Amniotic stem cell (primary cell): ENCODE measurements at places on chromosomes 5 and 9.

GRCh38 chr9:134491196-134491835 is 150.3 kb upstream of the COL5A1 start:
- DNase-seq, result no peak

GRCh38 chr5:177100714-177101121 is 14.0 kb downstream of the FGFR4 start:
- no peak for DNase-seq

GRCh38 chr5:9429691-9430215 is 116.1 kb downstream of the SEMA5A start:
- DNase-seq, result no peak

DNA sequence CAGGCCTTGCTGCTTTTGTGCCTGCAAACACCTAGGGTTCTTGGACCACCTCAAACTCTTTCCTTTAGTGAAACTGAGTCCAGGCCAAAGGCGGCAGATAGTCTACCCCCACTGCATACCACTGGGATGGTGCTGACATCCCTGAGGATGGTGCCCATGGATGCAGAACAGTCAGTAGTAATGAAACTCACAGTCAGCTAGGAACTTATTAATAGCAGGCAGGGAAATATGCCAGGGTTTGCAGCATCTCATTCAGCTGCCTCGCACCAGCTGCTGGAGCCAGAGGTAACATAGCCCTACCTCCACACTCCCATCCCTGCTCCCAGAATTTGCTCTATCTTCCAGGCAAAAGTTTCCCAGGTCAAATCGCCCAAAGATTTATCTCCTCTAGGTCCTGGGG is 189.1 kb downstream of the SREK1 start:
- DNase-seq, result no peak

GRCh38 chr9:21616082-21616778 is 134.1 kb upstream of the IFNE start:
- DNase-seq, result peak; percentile 75
